ENCODE measurements at places on chromosomes 5 and 9. TPM values are rescaled to one million over a fixed set of nuclear protein-coding genes. Genes with fewer than 3 reads are reported as not detected.

The TAS2R1 gene
- total RNA-seq, result not detected

The HMGCR gene
- 225 TPM for total RNA-seq

The KIF12 gene
- not detected for total RNA-seq

The CFAP157 gene
- total RNA-seq, result under 0.01 TPM

The PLEKHG4B gene
- not detected for total RNA-seq

The OTP gene
- total RNA-seq, result not detected

The GMCL2 gene
- total RNA-seq, result under 0.01 TPM

The ANKRD34B gene
- total RNA-seq, result not detected

The PAEP gene
- total RNA-seq, result not detected

The C5orf58 gene
- total RNA-seq, result not detected

The APBA1 gene
- 8.8 TPM for total RNA-seq

The TICAM2 gene
- 8.8 TPM for total RNA-seq

The SLC6A7 gene
- total RNA-seq, result not detected

The IL4 gene
- not detected for total RNA-seq

The SCGB3A1 gene
- total RNA-seq, result not detected

The SPINK13 gene
- total RNA-seq, result not detected

The RAI14 gene
- 82.7 TPM for total RNA-seq

The MXD3 gene
- 6.6 TPM for total RNA-seq

The CDC25C gene
- 0.26 TPM for total RNA-seq

The INSYN2B gene
- 3.6 TPM for total RNA-seq

The CREBRF gene
- 38.8 TPM for total RNA-seq

The ACER2 gene
- total RNA-seq, result 4.5 TPM

The SH3TC2 gene
- 0.26 TPM for total RNA-seq

The C7 gene
- under 0.01 TPM for total RNA-seq

The HTR1A gene
- not detected for total RNA-seq

The POU5F2 gene
- total RNA-seq, result 0.51 TPM
